ENCODE measurements at places on chromosomes 2 and 18.

- no peak for DNase-seq
Measured at GRCh38 chr18:27749194-27749593, 427.7 kb downstream of the CDH2 start.

DNA sequence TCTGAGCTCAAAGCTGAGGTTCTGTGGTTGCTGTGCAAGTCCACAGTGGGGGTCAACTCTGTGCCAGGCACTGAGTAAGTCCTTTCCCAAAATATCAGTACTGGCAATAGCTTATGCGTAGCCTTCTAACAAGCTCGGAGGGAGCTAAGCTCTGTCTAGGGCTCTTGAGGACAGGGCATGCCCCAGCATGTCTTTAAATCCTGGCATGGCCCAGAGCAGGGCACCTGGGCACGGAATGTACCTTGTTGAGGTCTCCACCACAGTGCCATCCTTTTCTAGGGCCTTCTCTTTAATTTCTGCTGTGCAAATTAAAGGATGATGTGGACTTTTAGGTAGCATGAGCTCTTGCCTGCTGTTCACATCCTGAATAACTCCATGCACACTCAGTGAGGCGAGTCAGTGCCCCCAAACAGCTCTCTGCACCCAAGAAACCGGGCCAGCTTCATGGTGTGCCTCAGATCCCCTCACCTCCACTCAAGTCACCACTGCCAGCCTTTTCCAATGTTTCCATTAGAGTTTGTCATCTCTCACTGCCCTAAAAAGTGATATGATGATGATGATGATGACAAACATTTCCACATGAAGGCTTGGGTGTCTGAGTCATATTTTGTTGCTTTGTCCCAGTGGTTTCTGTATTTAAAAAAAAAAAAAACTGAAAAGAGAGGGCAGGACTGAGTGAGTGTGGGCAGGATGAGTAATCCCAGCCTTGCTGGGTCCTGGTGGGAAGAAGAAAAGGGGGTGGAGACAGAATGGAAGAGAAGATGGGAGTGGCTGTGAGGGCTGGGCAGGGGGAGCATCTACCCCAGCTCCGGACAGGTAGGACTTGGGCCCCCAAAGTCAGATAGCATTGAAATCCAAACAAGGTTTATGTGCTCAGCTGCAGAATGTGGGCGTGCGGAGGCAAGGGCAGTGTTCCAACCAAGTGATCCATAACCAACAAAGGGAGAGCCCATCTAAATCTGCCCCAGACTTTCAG, 78.9 kb downstream of the ZBTB7C start:
- DNase-seq = peak; percentile 67

- DNase-seq = no peak
Measured at GRCh38 chr2:127166231-127166860, 53.8 kb downstream of the CYP27C1 start.

DNA sequence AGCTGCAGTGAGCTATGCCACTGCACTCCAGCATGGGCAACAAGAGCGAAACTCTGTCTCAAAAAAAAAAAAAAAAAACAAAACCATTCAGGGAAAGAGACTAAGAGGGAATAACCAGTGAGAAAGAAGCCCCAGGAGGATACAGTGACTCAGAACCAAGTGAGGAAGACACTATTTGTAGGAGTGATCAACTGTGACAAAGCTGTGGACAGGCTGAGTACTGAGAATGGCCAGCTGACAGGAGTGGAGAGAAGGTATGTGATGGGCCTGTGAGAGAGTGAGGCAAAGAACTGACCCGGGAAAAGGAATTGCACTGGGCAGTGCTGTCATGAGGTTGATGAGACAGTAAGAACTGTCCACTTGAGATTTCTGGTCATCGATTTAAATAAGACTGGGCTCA, 6.7 kb upstream of the LCT start:
- DNase-seq = no peak

GRCh38 chr2:112884869-112885505, 26.0 kb upstream of the IL37 start:
- DNase-seq = no peak

GRCh38 chr2:175518206-175518605, 336.7 kb upstream of the ATP5MC3 start:
- DNase-seq = no peak

GRCh38 chr2:152445791-152446201, 110.8 kb downstream of the FMNL2 start:
- peak; percentile 92 for DNase-seq

GRCh38 chr2:82740527-82740926, 1718.6 kb downstream of the SUCLG1 start:
- no peak for DNase-seq

DNA sequence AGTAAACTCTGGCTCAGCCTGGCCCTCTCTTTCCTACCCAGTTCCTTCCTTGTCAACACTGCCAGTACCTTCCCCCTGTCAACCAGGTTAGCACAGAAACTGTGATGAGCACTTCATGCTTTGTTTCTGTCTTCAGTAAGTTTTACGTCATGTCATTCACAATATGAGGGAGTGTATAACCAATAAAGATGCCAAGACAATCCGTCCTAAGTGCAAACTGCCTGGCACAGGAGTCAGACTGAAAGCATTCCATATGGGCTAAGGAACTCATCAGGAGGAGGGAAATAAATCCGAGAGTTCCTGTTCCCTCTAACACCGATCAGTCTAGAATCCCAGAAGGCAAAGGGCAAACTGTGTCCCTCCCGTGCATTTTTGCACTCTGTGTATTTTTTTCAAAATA, 507.2 kb downstream of the CMPK2 start:
- no peak for DNase-seq

GRCh38 chr2:215141706-215142105, 3.3 kb upstream of the ABCA12 start:
- no peak for DNase-seq

GRCh38 chr2:222960126-222960525, 91.9 kb upstream of the KCNE4 start:
- no peak for DNase-seq

DNA sequence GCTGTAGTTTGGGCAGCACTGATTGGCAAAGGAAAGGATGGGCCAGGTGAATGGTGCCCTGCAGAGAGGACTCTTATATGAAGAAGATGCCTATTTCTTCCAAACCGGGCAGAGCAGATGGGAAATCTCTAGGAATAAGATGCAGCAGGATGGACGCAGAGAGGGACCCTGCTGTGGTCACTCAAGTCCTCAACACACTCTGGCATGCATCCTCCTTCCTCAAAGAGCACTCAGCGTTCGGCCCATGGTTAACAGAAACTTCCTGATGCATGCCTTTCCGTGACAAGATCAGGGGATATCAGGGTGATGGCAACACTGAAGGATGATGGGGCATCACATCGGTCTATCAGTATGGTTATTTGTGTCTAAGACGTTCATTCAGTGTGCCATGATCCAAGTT, 232.7 kb downstream of the TTC32 start:
- no peak for DNase-seq

GRCh38 chr2:10439185-10439879, 8.8 kb downstream of the ODC1 start:
- DNase-seq = no peak

DNA sequence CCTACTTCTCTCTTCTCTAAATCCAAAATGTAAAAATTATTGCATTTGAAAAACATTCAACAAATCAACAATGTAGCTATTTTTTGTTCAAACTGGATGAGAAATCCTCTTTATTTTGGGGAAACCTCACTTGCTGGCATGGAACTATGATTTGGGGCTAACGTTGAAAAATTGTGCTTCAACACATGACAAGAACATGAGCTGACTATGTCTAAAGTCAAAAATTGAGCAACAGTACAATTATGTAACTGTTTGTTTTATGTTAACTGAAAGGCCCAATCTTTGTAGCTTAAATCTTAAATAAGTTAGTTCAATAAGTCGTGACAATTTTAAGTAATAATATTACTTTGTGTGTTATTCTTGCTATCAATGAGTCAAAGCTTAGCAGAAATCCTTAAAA, 67.3 kb downstream of the TMEFF2 start:
- DNase-seq = no peak

DNA sequence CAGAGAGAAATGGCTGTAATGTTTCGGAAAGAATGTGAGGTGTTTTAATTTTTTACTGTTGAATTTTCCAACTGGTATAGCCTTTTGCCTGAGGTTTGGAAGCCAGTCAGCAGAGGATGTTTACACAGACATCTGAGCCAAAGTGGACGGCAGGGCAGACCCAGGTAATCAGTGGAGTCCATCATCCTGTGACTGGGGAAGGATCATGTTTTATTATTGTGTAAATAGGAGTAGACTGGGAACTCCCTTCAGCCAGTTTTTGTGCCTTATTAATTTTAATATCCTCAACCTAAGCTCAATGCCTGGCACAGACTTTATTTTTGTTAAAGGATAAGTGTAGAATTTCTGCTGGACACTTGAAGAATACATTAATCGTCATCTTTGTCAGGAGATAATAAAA, 142.0 kb upstream of the GAREM1 start:
- no peak for DNase-seq

DNA sequence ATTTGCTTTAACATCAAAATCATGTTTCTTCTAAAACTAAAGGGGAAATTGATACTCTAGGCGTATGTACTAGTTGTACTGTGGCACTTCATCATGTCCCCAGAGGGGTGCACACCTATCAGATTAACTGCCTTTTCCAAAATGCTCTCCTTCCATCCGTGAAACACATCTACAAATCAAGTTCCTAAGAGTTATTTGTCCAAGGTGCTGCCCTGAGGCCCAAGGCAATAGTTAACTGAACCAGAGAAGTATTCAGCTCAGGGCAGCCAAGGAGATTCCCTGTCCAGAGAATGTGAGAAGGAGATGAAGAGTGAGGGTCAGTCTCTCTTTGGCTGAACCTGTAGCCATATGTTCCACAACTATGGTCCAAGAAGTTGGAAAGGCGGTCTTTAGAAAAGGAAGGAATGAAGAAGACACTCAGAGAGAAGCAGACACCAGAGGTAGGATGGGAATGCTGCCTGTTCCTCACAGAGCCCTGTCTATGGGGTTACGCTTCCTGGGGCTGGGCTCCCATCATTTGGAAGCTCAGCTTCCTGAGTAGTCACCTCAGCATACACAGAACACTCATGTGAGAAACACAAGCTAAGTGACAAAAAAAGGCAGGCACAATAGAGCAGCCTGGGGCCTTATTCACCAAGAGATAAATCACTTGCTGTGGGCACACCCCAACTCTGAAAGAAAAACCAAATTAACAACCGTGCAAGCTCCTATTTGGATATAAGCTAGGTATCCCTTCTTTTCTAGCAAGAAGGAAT, 55.6 kb downstream of the ANKRD44 start:
- no peak for DNase-seq

- no peak for DNase-seq
Measured at GRCh38 chr2:120360307-120360855, 14.4 kb downstream of the INHBB start.

GRCh38 chr2:158443606-158444005, 12.9 kb downstream of the CCDC148 start:
- DNase-seq = no peak

- DNase-seq = no peak
Measured at GRCh38 chr18:25827228-25827627, 263.2 kb downstream of the SS18 start.

- peak; percentile 74 for DNase-seq
Measured at GRCh38 chr2:162075689-162076132, 1.7 kb upstream of the DPP4 start.

DNA sequence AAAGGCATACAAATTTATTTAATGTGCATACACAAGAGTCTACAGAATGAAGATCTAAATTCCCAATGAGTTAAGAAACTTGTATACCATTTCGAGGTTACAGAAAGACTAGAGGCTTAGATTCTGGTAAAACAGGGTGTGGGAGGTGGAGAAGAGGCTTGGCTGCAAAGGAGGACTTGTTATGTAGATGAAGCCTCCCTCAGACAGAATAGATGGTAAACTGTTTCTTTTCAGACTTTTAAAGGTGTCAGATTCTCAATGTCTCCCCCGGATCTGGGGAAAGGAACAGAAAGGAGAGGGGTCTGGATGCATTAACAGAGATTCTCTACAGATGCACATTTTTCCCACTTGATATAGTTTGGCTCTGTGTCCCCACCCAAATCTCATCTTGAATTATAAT, 126.0 kb downstream of the ST6GAL2 start:
- no peak for DNase-seq

DNA sequence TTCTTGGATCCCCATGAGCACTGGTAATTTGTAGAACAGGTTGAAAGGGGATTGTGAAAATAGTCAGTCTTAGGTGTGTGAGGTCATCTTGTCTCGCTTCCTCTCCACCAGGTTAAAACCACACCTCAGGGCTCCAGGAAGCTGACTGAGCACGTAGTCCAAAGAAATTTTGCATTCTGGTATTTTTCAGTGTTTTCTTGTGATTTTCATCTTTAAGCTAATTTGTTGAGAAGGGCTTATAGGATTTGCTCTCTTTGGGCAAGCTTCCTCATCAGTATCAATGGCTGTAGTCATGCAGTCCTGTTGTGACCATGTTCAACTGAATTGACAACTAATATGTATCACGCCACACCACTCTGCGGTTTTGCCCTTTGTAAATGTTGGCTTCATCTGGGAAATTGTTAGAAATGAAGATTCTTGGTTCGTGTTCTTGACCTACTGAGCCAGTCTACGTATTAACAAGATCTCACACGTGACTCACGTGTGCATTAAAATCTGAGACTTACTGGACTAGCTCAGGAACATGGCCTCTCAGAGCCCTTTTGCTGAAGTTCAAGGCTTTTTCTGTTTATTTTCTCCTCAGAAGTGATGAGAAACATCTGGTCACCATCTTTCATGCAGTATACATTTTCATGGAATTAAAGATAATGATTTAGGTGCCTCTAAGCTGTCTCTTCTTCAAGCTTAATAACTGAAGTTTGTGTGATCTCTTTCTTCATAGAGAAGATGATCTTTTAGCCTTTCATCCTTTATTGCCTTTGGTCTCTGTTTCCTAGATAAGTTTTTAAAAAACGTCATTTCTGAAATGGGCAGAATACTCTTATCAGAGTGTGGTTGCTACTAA, 32.8 kb downstream of the FMNL2 start:
- DNase-seq = no peak

DNA sequence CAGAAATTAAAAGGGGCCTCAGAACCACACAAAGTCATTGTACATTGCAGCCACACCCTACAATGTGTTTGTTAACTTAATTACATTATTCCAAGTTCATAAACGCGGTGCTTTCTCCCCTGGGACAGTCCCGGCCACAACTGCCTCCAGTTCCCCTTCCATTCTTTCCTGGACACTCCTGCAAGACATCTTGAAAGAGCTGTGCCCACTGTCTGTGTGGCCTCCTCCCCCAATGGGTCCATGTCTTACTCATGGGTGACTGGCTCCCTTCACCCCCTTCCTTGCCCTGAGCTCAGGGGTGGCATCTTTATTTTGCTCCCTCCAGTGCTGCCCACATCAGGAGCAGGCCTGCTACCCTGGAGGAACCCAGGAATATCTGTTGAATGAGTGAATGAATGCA, 287.7 kb downstream of the MYT1L start:
- DNase-seq = no peak

Measured in HS-5 (cell line).